Germinal center (tissue), 1 donor: ENCODE measurements at places on chromosomes 16 and 17.

DNA sequence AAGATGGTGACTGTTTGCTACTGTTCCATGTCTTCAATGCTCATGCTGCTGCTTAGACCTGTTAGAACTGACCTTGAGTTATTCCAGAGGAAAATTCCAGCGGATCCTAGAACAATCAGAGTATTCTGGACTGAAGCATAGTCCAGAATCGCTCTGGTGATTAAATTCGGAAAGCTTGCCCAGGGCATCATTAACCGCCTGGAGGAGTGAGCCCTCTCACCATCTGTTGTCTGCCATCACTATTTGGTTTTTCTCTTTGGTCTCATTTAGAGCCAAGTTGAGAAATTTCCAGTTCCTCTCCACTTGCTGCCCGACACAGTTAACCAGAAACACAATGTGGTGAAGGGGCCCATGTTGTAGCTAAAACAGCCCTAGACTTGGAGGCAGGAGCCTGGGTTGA, 104.1 kb downstream of the BMERB1 start:
- DNase-seq, result no peak

DNA sequence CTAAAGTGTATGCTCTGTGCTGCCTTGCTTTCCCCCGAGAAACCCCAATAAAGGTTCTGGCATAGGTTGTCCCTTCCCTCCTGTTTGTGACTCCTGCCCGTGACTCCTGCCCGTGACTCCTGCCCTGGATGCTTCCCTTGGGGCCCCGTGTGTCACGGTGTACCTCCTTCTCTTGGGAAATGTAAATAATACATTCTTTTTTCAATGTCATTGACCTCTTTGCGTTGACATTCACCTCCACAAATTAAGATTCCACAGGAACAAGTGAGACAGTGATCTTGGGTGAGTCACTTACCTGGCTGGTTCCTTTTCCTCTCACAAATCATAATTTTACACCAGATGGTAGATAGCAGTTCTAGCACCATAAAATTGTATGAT, 632 bp downstream of the CCL15 start:
- no peak for DNase-seq

DNA sequence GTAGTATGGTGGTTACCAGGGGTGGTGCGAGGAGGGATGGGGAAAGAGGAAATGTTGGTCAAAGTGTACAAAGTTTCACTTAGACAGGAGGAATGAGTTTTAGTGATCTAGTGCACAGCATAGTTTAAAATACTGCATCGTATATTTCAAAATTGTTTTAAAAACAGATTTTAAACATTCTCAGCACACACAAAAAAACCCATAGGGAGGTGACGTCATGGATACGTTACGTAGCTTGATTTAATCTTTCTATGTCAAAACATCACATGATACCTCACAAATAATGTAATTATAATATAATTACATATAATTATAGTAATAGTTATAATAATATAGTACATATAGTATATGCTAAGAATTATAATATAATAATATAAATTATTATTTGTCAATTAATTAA, 614.2 kb downstream of the TMEM114 start:
- no peak for DNase-seq

GRCh38 chr17:30550512-30551273, 73.5 kb downstream of the GOSR1 start:
- DNase-seq, result peak; percentile 82

GRCh38 chr17:21387616-21388015, 11.5 kb downstream of the KCNJ12 start:
- no peak for DNase-seq

GRCh38 chr16:69904495-69905170, 46.5 kb upstream of the CLEC18A start:
- DNase-seq, result no peak

- DNase-seq, result peak; percentile 14
These were observed 720 bp upstream of the ZPBP2 start for GRCh38 chr17:39867084-39867879.

DNA sequence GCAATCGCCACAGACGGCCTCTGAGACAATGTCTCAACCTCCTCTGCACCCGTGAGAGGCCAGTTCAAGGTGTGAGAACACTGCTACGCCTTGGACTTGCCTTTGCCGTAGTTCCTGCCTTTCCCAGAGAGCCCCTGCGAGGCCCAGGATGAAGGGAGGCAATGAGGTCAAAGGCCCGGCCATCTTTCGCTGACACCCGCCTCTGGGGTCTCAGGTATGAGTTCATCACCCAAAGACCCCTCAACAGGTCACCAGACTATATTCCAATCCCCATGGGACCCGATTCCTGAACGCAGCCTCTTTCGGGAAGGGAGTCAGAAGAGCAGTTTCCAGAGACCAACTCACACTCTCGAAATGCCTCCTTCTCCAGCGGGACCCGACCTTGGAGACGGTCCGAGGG, 573.5 kb downstream of the KCNJ18 start:
- no peak for DNase-seq

DNA sequence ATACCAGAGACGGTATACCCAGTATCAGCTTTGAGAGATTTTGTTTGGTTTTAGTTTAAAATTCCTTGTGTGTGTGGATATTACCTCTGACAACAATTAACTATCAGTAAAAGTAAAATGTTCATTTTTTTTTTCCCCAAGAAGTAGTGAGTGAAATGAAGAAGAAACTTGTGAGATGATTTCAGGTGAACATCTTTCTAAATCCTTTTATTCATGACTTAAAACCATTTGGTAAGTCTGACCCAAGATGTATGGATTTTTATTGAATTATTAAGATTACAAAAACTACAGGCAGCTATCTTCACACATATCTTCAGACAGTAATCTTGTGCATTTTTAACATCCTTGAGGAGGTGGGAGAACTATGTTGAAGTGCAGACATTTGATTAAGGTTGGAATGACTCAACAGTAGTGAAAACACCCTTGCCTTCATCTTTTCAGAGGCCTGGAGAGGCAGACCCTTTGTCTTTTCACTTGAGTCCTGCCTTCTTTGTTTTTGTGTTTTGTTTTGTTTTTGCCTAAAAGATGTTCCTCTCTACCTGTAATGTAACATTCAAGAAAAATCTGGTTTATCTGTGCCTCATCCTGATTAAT, 240.3 kb upstream of the TBX2 start:
- no peak for DNase-seq

- no peak for DNase-seq
These were observed 5.1 kb upstream of the KIFC3 start for GRCh38 chr16:57807252-57807967.

DNA sequence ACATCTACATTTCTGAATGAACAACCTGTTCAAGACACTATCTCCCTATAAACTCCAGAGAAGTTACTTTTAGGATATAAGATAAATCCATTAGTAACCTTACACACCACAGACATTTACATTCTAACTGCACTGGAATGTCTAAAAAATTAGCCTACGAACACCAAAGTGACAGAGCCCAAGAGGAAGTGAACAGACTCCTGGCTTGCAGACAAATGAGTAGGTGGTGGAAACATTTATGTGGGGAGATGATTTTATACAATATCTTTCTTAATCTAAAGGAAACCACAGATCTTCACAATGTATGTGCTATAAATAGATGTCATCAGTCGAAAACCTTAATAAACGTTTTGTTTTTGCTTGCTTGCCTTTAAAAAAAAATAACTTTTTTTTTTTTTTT, 18.8 kb downstream of the ZNF652 start:
- DNase-seq, result no peak

- DNase-seq, result no peak
These were observed 117.5 kb downstream of the BANP start for GRCh38 chr16:88068476-88069396.

GRCh38 chr17:78390241-78391050, 12.0 kb downstream of the PGS1 start:
- DNase-seq, result no peak

DNA sequence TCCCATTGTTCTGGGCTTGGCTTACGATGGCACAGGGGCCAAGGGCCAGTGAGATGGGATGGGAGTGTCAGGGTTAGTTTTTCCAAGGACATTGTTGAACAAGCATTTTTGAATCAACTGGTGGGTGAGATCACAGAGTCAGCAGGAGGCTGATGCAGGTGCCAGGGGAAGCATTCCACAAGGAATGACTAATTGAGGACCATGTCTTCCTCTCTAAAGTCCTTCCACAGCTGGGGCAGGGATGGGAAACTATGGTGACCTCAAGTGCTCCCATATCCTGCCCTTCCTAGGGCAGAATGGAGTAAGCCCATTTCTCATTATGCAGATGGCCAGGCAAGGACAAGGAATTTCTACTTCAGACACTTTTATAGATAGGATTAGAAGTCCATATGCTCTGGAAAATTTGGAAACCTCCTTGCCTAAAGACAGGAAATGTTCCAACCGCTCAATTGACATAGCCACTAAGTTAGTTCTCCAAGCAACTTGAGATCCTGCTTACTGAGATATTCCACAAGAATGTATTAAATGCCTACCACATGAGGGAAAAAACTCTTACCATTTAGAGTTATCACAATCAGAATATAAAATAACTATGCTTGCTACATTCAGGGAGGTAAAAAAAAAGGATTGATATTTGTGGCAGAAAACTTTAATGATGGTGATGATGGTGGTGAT, 21.2 kb upstream of the ENGASE start:
- no peak for DNase-seq

DNA sequence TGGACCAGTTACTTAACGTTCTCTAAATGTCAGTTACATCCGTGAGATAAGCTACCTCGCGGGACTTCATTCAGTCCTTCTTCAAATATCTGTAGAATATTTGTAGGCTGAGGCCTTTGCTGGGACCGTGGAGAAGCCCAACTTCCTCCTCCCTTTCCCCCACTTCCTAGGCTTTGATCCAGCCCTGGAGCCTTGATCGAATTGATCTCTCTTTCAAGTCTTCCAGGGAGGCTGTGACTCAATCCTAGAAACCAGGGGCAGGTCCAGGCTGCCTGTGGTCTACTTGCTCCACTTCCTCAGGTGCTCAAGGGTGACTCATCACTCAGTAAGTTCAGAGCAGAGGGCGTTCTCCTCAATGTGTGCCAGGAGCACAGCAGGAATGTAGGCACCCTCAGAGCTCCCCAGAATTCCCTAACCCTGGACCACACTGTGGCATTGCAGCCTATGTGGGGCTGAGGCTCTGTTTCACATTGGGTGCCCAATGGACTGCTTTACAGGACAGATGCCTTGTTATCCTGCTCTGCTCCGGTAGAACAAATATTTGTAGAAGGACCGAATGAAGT, 11.2 kb upstream of the CEP20 start:
- no peak for DNase-seq

DNA sequence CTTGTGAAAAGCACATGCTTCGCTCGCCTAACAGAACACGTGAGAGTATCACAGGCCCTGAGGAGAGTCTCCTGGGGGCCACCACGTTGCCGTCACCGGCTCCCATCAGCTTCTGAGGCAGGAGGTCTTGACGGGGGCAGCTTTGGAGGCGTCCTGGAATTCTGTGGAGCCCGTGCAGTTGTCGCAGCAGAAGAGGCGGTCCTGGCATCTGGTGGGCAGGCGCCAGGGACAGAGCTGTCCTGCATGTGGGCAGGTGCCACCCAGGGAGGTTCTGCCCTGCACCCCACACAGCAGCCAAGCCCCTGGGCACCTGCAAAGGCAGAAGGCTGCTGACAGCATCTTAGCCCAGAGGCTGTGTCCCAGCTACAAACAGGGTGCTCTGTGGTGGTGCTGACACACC, 99.0 kb upstream of the CREBBP start:
- DNase-seq, result no peak

DNA sequence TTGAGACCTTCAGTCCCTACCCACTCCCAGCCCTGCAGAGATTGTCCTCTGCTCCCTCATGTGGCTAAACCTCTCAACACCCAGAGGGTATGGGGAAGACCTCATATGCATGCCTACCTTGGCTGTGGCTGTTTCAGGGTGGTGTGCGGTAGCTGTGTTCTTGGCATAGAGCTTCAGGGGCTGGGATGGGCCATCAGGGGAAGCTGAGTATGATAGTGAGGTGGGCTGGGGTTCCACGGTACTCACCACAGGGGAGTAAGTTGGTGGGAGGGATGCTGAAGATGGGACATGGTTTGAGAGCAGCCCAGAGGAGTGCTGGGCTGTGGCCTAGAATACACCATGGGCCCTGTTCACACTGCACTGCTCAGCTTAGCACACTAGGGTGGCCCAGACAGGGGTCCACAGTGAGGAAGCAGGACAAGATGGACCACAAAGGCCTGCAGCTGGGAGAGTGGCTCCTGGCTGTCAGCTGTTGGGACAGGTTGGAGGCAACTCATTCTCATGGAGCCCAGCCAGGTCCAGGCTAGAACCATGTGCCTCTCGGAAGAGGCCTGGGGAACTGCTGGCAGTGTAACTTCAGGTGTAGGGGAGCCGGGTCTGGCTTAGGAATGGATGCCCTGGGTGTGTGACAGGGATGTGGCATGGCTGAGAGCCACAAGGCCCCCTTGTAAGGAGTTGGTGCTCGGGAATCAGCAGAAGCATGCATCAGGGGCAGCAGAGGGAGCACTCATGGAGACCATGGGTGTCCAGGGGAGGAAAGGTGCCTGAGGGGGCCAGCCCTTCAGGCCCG, 3.1 kb downstream of the MFAP4 start:
- no peak for DNase-seq

GRCh38 chr16:1754204-1754603, 17.1 kb downstream of the NME3 start:
- DNase-seq, result no peak

DNA sequence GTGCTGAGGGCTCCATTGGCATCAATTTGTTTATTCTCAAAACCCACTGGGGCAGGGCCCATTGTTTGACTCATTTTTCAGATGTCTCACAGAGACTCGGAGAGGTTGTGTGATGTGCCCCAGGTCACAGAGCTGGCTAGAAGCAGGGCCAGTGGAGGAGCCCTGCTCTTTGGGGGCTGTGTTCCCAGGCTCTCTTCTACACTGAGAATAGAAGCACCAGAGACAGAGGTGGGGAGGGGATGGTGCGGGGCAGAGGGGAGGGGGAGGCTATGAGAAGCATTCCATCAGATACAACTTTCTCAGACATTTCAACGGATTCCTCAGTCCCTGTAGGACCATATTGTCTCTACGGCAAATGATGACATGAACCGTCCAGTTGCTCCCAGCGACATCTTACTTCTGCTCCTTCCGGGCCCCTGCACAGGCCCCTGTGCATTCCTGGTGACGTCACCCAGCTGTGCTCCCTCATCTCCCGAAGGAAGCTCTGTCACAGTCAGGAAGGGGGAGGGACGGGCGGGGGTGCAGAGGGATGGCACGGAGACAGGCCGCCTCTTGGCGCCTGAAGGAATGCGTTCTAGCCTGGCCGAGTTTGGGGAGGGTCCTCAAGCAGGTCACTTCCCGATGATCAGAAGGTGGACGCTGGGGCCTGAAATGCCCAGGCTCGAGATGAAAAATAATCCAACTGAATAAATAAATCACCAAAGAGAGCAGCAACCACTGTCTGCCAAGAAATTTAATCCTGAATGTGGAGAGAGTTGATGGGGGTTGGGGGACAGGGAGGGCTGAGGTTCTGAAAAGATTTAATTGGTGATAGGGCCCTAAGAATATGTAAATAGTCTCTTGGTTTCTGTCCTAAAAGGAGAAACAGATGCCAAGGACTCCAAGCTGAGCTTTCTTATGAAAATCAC, 114.1 kb downstream of the NOG start:
- DNase-seq, result no peak

- DNase-seq, result no peak
These were observed 121.0 kb upstream of the ADAMTS18 start for GRCh38 chr16:77555791-77556190.
